ENCODE measurements at places on chromosomes 6 and 20. TPM values are rescaled to one million over a fixed set of nuclear protein-coding genes. Genes with fewer than 3 reads are reported as not detected.

CFAP206 gene
- not detected for total RNA-seq

SLC17A4 gene
- not detected for total RNA-seq

EPPIN gene
- not detected for total RNA-seq

TOX2 gene
- total RNA-seq: 4.1 TPM

TFAP2D gene
- not detected for total RNA-seq

HRH3 gene
- total RNA-seq: not detected

CLPSL2 gene
- total RNA-seq: not detected

EDN1 gene
- total RNA-seq: 2.6 TPM

TP53INP2 gene
- total RNA-seq: 8.1 TPM

PHACTR3 gene
- total RNA-seq: not detected

TCF21 gene
- total RNA-seq: not detected

HTR1E gene
- total RNA-seq: not detected

HLA-DMB gene
- total RNA-seq: 587 TPM

ZSCAN23 gene
- 0.78 TPM for total RNA-seq

GNMT gene
- total RNA-seq: 2.8 TPM

LRRC73 gene
- 0.99 TPM for total RNA-seq

GABRR1 gene
- total RNA-seq: not detected

Data from B cell (primary cell).